ENCODE measurements at places on chromosomes 2 and 18.

DNA sequence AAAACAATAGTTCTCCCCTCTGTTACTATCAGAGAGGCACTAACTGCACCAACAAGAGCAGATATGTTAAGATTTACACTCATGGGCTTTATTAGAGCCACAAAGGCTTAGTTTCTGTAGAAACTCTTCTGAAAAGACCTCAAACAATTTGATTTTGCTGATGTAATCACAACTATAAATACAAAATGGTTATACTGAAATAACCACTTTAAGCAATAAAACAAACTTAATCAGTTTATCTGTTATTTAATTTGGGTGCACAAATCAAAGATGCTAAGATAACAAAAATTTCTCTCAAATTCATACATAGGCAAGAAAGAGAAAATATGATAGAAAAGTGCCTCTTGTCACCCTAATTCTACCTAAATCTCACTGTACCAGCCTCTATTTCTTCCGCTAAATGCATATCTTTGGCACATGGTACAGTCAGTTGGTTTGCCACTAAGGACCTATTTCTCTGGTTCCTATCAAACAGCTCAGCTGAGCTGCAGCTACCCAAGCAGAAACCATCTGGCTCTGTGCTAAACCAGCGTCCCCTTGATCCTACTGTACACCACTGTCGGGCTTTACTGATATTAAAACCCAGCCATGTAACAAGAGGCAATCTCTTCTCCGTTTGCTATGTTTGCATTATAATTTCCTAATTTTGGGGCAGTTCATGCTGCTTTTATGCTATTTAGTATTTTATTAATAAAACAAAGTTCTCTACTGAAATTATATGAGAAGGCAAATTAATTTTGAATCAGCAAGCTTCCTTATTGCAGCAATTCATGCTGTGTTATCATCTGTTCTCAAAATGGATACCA lies 60.1 kb downstream of the CWC22 start:
- DNase-seq = no peak

GRCh38 chr2:174726212-174726611 lies 38.1 kb downstream of the CHRNA1 start:
- no peak for DNase-seq

DNA sequence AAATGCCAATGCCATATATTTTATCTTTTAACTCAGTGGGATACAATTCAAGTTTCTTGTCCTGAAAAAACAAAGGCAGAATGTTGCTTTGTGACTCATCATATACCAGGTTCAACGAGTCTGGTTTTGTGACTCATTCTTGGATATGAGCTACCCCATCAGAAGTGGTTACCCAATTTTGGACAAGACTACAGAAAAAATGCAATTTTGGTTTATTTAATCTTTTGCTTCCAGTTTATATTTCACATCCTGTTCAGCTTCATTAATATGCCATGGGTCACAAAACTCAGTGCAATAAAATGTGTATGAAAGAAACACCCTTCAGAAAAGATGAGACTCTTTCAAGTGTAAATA lies 25.0 kb downstream of the FN1 start:
- DNase-seq = no peak

DNA sequence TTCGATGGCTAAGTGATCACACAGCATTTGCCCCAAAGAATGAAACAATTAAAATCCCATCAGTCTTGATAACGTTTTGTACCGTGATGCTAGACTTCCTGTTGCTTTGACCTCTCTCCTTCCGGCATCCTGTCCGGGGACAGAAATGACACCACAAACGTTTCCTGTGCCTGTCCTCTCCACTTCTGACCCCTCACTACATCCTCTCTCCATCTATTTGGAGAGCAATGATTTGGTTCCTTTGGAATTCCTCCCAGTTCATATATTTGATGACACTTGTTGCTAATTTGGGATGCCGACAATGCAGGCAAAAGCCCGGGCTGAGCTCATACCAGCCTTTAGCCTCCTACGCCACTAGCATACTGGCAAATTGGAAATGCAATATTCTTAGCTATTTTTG lies 151.2 kb upstream of the CCDC68 start:
- DNase-seq = no peak

GRCh38 chr18:20971886-20972267 lies 139.7 kb downstream of the ROCK1 start:
- DNase-seq = peak; percentile 33

- DNase-seq = no peak
Measured at GRCh38 chr2:235463893-235464292, 29.9 kb upstream of the AGAP1 start.

DNA sequence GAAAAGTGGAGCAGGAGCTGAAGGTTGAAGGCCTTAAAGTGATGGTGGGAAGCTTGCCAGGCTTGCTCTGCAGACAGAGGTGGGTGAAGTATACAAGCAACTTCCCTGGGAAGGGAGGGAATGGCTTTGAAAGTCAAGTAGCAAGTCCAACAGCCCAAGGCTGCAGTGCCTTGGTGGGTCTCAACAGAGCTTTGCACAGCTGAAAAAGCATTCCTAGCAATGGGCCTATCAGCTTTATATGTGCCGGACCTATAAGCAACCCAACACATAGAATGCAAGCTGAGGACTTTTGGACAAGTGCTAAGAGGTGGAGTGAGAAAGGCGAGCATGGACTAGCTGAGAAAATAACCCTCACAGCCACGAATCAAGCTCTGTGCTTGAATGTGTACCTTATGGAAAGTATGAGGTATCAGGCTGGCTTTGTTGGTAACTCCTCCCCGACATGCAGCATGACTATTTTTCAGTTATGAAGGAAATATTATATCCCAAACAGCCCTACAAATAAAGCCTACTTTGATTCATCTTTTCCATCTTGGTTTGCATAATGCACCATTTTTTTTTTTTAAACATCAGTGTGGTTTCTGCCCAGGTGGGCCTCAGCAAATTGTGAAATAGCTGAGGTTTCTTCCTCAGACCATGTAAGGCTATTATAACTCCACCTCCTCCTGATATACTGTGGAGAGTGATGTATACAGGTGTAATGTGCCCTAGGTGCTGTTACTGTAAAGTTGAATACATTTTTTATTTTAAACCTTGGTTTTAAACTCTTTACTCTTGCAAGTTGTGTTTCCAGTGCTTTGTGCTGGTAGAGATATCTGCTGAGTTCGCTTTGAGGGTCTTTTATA lies 241.4 kb upstream of the CXCR4 start:
- DNase-seq = no peak

DNA sequence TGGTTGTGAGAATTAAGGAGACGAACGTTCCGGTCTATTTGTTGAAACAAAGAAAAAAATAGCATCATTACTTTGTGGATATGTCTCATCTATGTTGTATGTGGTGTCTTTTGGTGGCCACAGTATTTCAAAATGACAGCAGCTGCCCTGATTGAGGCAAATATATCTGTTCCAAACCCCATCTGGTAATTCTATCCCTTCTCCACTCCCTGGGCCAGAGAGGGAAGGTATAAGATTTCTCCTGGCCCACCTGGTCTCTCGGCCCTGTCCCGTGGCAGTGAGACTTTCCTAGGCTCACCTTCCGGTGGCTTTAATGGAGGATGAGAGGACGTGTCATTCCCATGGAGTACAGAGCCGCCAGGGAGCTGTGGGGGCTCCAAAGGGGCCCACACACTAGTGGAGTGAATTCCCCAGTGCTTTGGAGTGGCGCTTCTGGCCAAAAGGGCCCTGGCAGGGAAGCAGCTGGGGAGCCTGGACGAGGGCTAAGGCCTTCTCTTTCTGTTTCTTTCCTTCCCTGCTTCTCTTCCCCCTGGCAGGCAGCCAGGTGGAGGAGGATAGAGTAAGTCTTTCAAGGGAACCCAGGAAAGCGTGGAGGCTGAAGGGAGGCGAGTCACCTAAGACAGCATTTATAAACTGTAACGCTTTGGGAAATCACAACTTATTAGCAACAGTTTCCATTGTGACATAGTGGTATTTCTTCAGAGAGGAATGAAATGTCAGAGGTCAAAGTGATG lies 5.6 kb downstream of the FOSL2 start:
- DNase-seq = peak; percentile 1

DNA sequence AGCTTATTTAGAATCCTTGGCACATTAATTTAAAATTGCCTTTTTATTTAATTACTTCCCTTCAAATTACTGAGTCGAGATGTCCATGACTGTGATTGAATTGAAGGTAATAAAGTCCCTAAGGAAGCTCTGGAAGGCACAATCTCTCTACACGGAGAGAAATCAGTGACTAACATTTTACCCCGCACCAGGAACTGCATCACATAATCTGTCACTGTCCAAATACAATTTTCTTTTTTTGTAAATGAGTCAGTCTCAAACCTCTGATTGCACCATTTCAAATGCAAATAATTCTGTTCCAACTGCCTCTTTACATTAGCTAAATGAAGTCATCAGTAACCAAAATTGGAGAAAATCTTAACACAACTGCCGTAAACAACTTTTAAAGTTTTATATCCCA lies 311.9 kb downstream of the CCDC178 start:
- DNase-seq = no peak

DNA sequence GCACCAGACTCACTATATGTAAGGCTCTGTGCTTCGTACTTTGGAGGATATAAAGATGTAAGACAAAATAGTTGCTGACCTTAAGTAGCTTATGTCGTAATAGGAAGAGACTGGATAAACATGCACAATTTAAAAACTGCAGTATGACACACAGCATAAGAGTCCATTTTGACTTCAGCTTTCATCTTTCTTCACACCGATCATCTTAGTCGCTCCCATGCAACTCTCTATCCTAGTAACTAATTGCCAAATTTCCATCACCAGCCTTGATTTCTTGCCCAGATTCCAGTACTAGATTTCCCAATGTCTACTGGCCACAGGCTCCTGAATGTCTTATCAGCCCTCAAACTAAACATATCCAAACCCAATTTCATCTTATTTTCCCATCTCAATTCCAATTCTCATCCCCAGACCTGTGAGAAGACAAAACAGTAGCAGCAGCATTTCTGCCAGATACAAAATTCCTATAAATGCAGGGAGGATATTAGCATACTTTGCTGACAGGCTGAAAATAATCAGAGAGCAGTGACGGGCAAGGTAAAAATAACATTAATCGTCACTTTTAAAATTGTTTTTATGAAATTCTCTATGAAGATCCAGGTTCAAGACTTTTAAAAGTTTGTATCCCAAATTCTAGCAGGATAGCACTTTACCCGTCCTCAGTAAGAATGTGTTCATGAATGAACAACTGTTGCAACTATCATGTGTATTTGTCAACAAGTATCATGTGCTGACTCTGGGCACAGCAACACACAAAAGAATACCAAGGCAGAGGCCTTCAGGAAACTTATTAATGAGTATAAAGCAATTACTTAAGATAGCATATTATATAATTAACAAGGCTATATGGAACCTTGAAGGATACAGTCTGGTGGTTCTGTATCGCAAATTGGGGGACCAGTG lies 42.2 kb downstream of the KIDINS220 start:
- DNase-seq = no peak

GRCh38 chr2:29733965-29734364 lies 187.4 kb downstream of the ALK start:
- DNase-seq = no peak

DNA sequence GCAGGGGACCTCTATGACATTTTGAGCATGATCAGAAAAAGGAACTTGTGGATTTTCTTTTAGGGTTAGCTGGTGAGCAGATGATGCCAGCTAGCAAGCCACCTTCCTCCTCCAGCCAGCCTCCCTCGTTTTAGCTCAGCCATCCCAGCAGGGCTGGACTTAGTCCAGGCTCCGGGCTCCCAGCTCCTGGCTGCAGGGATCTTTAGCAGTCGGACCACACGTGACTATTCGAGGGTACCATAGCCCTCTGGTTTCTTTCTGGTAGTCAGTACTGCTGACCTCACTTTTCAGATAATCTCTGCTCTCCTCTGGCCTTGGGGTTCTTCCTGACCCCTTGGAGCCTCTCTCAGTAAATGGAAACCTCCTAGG lies 31.8 kb downstream of the NCK2 start:
- no peak for DNase-seq

GRCh38 chr2:232405943-232406510 lies 617 bp upstream of the ALPG start:
- no peak for DNase-seq

DNA sequence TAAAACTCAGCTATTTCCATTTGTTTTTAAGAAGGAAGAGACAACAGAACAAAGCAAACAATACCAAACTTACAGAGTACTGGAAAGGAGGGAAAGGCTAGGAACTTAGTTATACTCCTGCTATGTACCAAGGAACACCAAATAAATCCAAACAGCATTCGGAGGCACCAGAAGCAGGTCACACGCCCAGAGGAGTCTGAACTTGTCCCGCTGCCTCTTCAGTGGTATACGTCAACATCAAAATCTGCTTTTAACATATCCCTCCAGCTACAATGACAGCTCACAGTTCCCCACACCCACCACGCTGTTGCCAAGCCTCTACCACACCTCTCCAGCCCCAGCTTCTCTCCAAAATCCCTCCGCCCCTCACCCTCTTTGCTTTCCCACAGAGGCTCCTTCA lies 17.3 kb downstream of the C2orf76 start:
- no peak for DNase-seq

GRCh38 chr2:71547616-71548285 lies 94.4 kb downstream of the DYSF start:
- DNase-seq = no peak

- no peak for DNase-seq
Measured at GRCh38 chr2:124147552-124147951, 122.5 kb downstream of the CNTNAP5 start.

DNA sequence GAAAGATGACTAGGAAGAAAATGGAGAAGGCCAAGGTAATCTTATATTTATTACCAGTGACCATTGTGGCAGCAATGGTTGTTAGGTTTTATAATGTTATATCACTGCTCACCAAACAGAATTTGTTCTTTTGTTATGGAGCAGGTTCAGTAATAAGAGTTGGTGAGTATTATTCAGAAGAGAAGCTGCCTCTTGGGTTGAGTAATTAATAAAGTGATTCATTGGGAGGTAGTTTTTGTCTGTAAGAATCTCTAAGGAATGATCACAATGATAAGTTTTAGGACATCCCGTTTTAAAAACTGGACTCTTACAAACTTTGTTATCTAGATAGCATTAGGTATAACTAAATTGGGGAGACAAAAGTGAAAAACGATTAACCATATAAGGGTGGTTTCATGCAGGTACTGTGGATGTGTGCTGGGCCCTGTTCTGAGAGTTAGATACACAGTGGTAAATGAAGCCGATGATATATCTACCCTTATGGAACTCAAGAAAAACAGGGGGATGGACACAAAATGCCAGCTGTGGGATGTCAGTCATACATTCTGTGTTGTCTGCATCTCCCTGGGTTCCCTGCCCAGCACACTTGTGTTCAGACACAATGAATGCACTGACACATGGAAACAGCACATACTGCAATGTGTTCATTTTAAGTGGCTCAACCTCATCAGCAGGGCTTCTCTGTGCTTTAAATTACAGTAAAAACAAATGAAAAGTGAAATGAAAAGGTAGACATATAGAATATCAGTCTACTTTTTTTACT lies 7.5 kb downstream of the MAP4K4 start:
- no peak for DNase-seq

- no peak for DNase-seq
Measured at GRCh38 chr2:126976721-126977328, 78.1 kb downstream of the TEX51 start.

GRCh38 chr18:36340246-36340645 lies 42.7 kb downstream of the FHOD3 start:
- DNase-seq = no peak

GRCh38 chr18:78773819-78774218 lies 205.8 kb upstream of the SALL3 start:
- DNase-seq = no peak

Data from CD4-positive, alpha-beta T cell treated with Interleukin-10 for 1 hour (primary cell).